ENCODE measurements at places on chromosomes 3 and 15.

GRCh38 chr3:37779289-37780152, 82.2 kb upstream of the CTDSPL start:
- DNase-seq, result no peak

GRCh38 chr3:7536510-7536909, 675.6 kb downstream of the GRM7 start:
- no peak for DNase-seq

DNA sequence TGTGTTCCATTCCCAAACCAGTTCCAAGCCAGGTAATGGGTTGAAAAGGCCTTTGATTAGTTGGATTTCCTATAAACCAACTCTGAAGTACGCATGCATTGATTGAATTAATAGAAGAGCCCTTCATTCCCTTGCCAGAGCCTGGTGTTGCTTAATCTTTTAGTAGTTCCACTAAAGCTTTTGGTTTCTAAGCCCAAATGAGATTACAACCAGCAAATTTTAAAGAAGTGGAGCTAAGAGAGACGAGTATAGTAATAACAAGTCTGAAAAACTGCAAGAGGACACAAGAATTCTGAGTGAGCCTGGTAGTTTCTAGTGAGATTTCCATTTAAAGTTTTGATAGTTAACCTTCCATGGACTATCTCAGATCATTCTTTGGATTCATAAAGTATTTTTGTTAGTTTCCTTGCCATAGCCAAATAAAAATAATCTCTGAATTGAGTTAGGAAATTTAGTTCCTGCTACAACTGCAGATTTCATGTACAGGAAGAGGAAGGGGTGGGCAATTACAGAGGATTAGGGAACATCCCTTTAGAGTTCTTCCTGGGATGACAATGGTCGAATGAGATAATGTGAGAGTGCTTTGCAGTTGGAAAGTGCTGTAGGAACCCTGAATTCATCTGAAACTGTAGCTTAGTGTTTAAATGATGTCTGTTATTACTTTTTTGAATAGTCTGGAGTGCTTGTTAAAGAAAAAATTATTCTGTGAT, 136.8 kb downstream of the FNDC3B start:
- no peak for DNase-seq

GRCh38 chr3:111282024-111282423, 210.4 kb downstream of the NECTIN3 start:
- peak; percentile 49 for DNase-seq

- DNase-seq, result no peak
Measured at GRCh38 chr3:71120012-71120411, 463.5 kb downstream of the FOXP1 start.

GRCh38 chr3:2655229-2655701, 454.9 kb downstream of the IL5RA start:
- DNase-seq, result no peak

DNA sequence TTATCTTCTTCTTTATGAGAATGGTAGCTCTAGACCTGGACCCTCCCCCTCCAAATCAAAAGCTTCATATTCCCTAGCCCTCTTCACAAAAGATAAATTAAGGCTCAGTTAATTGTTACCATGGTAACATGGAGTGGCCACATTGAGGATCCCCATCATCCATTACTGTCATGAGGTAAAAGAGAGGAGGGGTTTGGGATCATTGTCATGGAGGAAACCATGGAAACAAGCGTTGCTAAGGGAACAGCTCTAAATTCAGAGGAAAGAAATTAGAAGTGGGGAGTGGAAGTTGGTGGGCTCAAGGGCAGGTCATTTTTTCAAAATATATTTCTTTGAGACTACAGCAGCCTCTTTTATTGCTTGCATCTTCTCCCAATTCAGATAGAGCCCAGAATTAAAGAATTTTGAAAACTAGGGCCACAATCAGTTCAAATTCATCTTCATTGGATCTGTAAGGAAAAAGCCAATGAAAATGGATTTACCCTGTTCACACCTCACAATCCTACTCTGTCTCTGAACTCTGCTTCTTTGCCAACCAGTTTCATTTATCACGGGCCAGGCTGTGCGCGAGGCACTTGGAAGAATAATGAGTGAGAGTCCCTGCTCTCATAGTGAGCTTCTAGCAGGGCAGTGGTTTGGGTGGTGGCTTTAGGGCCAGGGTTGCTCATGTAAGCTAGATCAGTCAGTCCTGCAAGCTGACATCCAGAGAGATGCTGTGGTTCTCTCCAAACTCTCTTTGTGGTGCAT, 11.6 kb upstream of the AEN start:
- no peak for DNase-seq

DNA sequence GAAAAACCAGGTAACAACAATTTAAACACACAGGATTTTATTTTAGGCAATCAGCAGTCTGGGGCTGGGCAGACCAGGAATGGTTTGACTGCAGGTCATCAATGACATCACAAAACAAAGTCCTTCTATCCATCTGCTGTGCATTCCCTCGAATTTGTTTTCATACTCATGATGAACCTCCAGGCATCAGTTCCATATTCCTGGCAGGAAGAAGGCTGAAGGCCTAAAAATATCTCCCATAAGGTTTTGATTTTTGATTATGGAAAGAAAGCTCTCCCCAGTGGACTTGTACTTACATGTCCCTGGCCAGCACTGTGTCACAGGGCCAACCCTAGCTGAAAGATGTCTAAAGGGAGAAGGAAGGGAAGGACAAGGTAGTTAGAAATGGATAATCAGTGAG, 107.4 kb downstream of the PEAK1 start:
- no peak for DNase-seq

DNA sequence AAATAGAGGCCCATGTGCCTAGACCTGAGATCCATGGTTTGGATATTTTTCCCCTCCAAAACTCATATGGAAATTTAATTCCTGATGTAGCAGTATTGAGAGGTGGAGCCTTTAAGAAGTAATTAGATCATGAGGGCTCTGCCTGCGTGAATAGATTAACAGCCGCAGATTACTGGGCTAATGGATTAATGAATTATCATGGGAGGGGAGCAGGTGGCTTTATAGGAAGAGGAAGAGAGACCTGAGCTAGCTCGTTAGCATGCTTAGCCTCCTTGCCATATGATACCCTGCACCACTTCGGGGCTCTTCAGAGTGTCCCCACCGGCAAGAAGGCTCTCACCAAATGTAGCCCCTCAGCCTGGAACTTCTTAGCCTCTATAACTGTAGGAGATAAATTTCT, 15.8 kb downstream of the ARHGEF26 start:
- DNase-seq, result no peak

DNA sequence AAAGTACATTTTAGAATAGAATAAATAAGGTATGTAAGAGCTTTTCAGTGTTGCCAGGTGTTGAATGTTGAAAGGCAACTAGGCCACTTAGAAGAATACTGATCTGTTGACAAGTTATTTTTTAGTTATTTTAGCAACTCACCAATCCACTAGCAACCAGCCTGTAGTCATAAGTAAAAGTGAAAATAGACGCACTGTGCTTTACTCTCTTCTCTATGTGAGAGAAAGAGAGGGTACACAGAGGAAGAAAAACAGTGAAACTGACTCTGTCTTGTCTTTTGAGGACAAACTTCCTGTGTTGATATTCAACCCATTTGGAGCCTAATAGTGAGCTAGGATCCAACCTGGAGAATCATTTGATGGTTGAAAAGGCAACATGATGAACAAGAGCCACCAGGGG, 327.1 kb upstream of the GOLIM4 start:
- DNase-seq, result no peak
